ENCODE measurements at places on chromosomes 6 and 20.

DNA sequence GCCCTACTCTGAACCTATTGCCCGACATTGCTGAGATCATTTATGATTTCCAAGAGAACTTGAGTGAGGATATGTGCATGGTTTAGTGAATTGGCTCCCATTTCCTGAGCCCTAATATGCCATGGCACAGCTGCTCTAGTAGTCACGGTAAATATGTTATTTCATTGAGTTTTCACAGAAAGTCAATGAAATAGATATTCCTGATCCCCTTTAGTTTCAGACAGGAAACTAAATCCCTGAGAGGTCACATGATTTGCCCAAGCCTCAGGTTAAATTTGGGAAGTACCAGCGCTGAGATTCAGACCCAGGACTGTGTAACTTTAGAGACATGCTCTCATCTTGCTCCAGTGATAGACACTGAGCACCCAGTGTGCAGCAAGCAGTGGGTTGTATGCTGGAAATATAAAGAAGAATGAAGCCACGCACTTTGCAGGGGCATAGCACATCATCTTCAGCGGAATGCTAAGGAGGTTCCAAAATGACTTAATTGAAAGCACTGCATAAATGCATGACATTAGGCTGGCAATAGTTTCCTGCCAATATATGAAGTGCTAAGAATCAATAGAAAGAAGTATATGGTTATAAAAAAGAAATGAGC lies 70.6 kb downstream of the FARS2 start:
- no peak for DNase-seq

DNA sequence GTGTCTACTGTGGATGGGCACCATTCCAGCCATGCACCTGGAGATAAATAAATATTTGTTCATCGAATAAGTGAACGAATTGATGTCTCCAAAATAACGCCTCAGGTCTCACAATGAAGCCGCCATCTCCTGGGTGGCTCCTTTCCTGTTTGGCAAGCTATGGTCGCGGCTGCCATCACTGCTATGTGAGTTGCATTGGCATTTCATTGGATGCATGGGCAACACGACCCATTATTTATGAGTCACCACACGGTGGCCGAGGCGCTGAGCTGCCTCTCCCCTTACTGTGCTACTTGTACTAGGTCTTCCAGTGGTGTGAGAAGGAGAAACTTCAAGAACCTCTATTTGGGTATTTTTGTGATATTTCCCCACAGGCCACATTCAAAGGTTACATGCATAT lies 21.3 kb upstream of the PDE10A start:
- no peak for DNase-seq

GRCh38 chr6:82396964-82397751 lies 33.5 kb downstream of the TPBG start:
- no peak for DNase-seq

DNA sequence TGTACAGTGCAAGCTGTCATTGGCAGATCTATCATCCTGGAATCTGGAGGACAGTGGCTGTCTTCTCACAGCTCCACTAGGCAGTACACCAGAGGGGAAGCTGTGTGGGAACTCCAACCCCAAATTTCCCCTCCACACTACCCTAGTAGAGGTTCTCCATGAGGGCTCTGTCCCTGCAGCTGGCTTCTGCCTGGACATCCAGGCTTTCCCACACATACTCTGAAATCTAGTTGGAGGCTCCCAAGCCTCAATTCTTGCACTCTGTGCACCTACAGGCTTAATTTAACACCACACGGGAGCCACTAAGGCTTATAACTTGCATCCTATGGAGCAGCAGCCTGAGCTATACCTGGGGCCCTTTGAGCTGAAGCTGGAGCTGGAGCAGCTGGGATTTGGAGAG lies 43.0 kb upstream of the TRIM39 start:
- no peak for DNase-seq

GRCh38 chr6:166955865-166956443 lies 396 bp downstream of the RNASET2 start:
- DNase-seq: no peak

GRCh38 chr6:50602292-50602691 lies 111.0 kb upstream of the TFAP2D start:
- no peak for DNase-seq

GRCh38 chr6:88008831-88009231 lies 38.8 kb upstream of the SPACA1 start:
- DNase-seq: no peak

DNA sequence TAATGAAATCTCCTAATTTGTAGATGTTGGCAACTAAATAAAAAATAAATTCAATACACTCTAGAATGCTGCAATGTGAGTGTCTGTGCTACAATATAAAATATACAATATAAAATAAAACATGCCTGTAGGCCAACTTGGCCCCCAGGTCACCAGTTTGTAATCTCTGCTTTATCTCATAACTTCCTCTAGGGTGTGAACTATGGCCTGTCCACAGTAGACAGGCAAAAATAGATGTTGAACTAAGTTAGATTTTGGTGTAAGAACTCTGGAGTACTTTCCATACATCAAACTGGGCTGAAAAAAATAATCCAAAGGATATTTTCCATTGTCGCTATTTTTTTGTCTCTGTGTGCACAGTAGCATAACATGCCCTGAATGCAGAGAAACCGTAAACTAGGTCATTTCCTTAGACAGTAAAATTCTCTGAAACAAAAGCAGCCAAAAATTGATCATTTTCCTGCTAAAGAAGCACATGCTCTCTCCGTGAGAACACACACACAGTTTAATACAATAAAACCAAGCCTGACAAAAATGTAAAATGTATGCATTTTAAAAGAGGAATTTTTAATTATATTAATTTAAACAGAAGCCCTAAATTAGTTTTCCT lies 98.5 kb upstream of the ZFP64 start:
- no peak for DNase-seq

DNA sequence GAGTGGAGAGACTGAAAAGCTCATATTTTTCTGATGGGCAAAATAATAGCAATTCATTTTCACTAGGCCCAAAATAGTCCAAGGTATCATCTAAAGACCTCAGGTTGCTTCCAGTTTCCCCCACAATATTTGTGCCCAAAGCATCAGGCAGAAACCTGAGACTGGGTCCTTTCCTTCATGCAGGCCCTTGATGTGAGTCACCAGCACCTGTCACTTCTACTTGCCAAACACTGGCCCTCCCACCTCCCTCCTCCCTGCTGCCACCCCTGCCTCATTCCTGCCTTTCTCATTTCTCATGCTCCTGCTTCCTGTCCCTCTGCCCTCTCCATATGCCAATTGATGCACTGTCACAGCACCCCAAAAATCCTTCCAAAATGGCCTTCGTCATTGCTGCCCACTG lies 230.4 kb upstream of the CST7 start:
- DNase-seq: peak; percentile 36

- no peak for DNase-seq
Observed at GRCh38 chr6:96227135-96227534, 211.4 kb downstream of the FUT9 start.

DNA sequence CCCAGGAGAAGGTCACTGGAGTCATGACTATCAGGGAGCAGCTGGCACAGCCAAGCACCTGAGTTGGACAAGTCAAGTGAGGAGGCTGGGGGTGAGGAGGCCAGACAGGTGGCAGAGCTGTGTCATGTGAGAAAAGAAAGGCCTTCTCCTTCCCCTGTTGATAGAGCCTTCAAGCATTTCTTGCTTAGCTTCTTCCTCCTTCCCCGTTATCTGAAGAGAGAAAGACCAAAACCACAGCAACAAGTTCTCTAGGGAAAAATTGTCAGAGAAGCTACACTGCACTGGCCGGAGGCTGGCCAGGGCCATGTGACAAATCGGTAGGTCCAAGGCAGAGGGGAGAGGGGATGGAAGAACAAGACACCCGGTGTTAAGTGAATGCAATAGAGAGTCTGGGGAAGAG lies 202.1 kb upstream of the PRDM1 start:
- DNase-seq: no peak

GRCh38 chr20:61762886-61763739 lies 302.6 kb downstream of the TAF4 start:
- no peak for DNase-seq

- no peak for DNase-seq
Observed at GRCh38 chr6:109498936-109499335, 15.9 kb upstream of the ZBTB24 start.

GRCh38 chr6:104956731-104957294 lies at the start of gene LIN28B:
LIN28B (plus strand) TSS chr6:104957107; CDS start chr6:104957251, 144 bp downstream.
- no peak for DNase-seq

GRCh38 chr6:92922216-92922806 lies 497.0 kb downstream of the EPHA7 start:
- no peak for DNase-seq

DNA sequence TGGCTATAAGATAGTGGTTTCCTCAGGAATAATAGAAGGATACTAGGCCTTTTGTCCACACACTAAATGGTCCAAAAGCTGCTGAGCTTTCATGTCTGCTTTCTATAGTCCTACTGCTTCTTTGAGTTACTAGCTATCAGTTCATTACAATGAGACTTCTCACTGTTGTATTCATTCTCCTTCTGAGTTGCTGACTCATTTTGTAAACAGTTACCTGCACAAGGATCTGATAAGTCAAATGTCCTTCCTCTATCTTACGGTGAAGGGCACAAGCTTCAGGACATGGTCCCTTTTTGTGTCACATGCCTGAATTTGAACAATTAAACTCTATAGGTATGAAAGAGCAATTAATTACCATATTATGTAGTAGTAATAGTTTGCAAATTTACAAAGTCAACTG lies 90.5 kb downstream of the MAN1A1 start:
- no peak for DNase-seq

DNA sequence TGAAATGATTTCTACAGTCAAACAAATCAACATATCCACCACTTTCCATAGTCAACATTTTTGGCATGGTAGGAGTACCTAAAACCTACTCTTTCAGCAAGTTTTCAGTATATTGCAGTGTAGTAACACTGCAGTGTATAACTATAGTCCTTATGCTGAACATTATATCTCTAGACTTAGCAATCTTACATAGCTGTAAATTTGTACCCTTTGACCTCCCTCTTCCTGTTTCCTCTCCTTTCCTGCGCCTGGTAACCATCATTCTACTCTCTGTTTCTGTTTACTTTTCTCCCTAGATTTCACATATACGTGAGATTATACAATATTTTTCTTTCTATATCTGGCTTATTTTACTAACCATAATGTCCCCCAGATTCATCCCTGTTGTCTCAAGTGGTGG lies 40.2 kb downstream of the SMAP1 start:
- no peak for DNase-seq

DNA sequence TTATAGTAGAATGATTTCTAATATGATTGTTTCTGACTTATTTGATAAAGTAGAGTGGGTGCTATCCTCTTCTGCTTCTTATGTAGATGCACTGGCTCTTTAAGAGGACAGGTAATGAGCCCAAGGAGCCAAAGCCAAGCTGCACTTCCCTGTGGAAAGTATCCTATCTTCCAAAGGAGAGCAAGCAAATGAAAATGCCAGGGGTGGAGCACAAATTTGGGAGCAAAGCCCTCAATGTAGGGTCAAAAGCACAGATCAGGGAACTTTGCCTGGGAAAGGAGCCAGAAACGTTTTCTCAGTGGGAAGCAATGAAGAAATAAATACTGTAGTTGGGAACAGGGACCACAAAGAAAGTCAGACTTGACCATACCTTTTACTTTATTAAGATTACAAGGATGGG lies 242.9 kb downstream of the SYNE1 start:
- no peak for DNase-seq

- DNase-seq: no peak
Observed at GRCh38 chr6:169141671-169142537, 111.7 kb downstream of the THBS2 start.

DNA sequence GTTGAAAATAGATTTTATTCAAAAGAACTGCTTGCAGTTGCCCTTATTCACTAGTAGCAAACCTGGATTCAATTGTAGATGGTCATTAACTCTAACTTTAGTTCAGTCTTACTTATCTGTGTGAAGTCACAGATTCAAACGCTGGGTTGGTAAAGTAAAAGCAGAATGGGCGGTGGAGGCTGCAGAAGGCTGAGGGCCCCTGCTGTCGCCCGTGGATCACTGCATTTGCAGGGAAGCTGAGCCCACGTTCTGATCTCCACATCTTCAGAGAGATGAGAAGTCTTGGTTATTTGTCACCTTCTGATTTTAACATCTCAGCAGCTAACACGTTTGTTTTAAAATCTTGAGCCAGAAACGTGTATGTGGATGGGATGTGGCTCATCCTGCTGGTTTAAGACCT lies 75.1 kb downstream of the SNX9 start:
- no peak for DNase-seq

DNA sequence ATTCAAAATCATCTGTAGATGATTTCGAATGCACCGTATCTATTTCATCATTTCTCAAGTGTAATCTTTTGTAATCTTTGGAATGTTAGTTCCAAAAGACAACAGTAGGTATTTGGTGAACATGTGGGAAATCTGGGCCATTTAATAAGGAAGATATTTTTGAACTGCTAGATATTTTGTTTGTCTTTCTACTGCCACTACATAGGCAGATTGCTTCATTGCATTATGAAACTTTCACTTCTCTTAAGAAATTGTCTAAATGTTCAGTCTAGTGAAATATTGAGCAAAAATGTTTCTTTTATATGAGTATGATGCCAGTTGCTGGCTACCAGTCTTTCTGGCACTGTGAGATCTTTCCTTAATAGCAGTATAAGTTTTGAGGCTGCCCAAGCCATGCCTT lies 527.8 kb upstream of the RNF217 start:
- no peak for DNase-seq

Measured in cerebellar nuclear complex (tissue), 1 donor.